ENCODE measurements at places on chromosomes 6 and 20. TPM values are rescaled to one million over a fixed set of nuclear protein-coding genes. Genes with fewer than 3 reads are reported as not detected.

The C20orf144 gene
- polyA plus RNA-seq, result not detected

The SULF2 gene
- 288 TPM for polyA plus RNA-seq

The HLA-DPA1 gene
- polyA plus RNA-seq, result 0.92 TPM

The PFDN4 gene
- 190 TPM for polyA plus RNA-seq

The SAMD5 gene
- polyA plus RNA-seq, result 0.62 TPM

The TAF4 gene
- 0.66 TPM for polyA plus RNA-seq

The SMLR1 gene
- polyA plus RNA-seq, result not detected

The LIN28B gene
- 1.0 TPM for polyA plus RNA-seq

The ADA gene
- not detected for polyA plus RNA-seq

The KHDC1L gene
- not detected for polyA plus RNA-seq

The PRPH2 gene
- 6.2 TPM for polyA plus RNA-seq

The PEX3 gene
- 90.2 TPM for polyA plus RNA-seq

The FRMD1 gene
- polyA plus RNA-seq, result 3.1 TPM

The PSORS1C1 gene
- polyA plus RNA-seq, result not detected

The TTK gene
- not detected for polyA plus RNA-seq

The TGM3 gene
- polyA plus RNA-seq, result not detected

The GMPR gene
- polyA plus RNA-seq, result 55.6 TPM

The DLL1 gene
- 0.17 TPM for polyA plus RNA-seq

The PRRT1 gene
- 88.8 TPM for polyA plus RNA-seq

The RBBP8NL gene
- polyA plus RNA-seq, result not detected

Data from Purkinje cell (primary cell).